ENCODE measurements at places on chromosomes 2 and 18.

- no peaks in the 10 kb centered on the region for H3K4me1 ChIP-seq
- no peak for DNase-seq
- H3K27ac ChIP-seq = no peak overlapping the region
- peaks cover 3% of the 10 kb centered on the region for H3K27me3 ChIP-seq
- H3K4me3 ChIP-seq = no peak overlapping the region
- no peaks in the 10 kb centered on the region for H3K36me3 ChIP-seq
Observed at GRCh38 chr18:23038712-23039111, 96.6 kb upstream of the CABLES1 start.

DNA sequence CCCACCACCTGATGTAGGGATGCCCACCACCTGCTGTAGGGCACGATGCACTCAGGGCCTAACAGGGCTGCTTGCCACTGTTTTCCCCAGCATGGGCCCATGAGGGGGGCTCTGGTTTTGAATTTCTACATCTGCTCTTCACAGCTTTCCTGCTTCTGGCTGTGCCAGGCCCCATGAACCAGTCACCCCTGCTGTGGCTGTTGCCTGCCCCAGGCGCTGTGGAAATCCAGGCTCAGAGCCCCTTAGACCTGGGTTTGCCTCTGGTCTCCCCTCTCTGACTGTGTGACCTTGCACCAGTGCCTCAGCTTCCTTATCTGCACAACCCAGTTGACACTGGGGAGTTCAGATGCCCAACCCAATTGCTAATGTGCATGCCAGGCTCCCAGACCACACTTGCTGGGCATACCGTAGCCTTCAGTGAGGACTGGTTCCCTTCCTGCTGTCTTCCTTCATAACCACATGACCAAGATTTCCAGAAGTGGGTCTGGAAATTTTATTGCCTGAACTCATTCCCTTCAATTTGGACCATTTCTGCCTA, 6.0 kb upstream of the MLPH start:
- H3K27me3 ChIP-seq = peaks cover 50% of the 10 kb centered on the region
- no peak overlapping the region for H3K4me3 ChIP-seq
- DNase-seq = no peak
- peaks cover 2% of the 10 kb centered on the region for H3K4me1 ChIP-seq

GRCh38 chr2:64352292-64352691, 101.7 kb upstream of the LGALSL start:
- no peak overlapping the region for H3K4me3 ChIP-seq
- DNase-seq = no peak
- H3K27ac ChIP-seq = no peak overlapping the region
- H3K27me3 ChIP-seq = peaks cover 19% of the 10 kb centered on the region
- H3K4me1 ChIP-seq = peaks cover 4% of the 10 kb centered on the region

DNA sequence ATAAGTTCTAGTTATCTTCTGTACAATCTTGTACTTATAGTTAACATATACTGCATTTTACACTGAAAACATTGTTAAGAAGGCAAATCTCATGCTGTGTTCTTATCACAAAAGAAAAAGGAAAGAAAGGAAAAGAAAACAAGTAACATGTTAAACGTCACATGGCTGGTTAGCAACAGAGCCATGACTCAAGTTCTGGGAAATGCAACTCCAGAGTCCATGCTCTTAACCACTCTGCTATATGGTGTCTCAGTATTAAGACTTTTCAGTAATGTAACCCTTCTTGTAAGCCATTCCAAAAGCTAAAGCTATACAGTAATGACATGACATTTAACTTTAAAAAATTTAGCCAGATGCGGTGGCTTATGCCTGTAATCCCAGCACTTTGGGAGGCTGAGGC, 181.4 kb downstream of the BARD1 start:
- H3K27ac ChIP-seq = no peak overlapping the region
- H3K4me1 ChIP-seq = no peaks in the 10 kb centered on the region
- DNase-seq = no peak
- H3K36me3 ChIP-seq = no peaks in the 10 kb centered on the region
- H3K4me3 ChIP-seq = no peak overlapping the region

DNA sequence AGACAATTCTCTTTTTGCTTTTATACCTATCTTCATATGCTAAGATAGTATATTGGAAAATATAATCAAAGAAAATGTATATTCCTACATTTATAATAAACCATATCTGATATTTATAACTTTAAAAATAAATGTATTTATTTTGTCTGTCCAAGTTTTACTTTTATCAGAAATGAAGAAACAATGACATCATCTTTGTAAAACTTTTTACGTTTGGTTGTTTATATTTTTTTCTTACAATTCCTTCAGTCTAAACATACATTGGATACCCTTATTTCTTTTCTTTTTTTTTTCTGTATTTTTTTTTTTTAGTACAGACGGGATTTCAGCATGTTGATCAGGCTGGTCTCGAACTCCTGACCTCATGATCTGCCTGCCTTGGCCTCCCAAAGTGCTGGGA, 1577.0 kb upstream of the SLC39A10 start:
- no peaks in the 10 kb centered on the region for H3K27me3 ChIP-seq
- H3K4me3 ChIP-seq = no peak overlapping the region
- DNase-seq = no peak
- no peaks in the 10 kb centered on the region for H3K4me1 ChIP-seq

DNA sequence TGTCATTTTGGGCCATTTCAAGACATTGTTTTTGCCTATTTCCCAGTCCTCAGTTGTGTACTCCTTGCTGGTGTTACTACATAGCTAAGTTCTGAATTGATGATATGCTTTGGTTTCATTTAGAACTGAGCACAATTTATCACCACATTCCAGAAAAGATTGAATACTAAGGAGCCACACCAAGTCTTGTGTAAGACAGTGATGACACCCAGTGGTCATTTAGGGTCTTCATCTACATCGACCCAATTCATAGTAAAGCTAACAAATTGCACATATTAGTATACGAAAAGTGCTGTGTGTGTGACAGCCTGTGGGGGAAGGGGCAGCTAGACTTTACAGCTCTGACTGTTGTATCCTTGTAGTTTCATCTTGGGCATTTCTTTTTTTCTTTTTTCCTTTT, 10.9 kb upstream of the DLX2 start:
- H3K27ac ChIP-seq = no peak overlapping the region
- peaks cover 5% of the 10 kb centered on the region for H3K4me1 ChIP-seq
- H3K36me3 ChIP-seq = no peaks in the 10 kb centered on the region
- DNase-seq = no peak
- H3K27me3 ChIP-seq = peaks cover 33% of the 10 kb centered on the region

GRCh38 chr2:102826904-102827303, 65.1 kb downstream of the TMEM182 start:
- no peak for DNase-seq
- H3K4me1 ChIP-seq = no peaks in the 10 kb centered on the region
- no peak overlapping the region for H3K4me3 ChIP-seq
- no peak overlapping the region for H3K27ac ChIP-seq

GRCh38 chr18:3081584-3081991, 68.6 kb upstream of the LPIN2 start:
- H3K36me3 ChIP-seq = no peaks in the 10 kb centered on the region
- DNase-seq = no peak
- no peak overlapping the region for H3K27ac ChIP-seq

GRCh38 chr18:39464006-39464405, 1898.4 kb upstream of the CELF4 start:
- DNase-seq = no peak
- no peak overlapping the region for H3K27ac ChIP-seq
- H3K4me3 ChIP-seq = no peak overlapping the region
- H3K4me1 ChIP-seq = peaks cover 1% of the 10 kb centered on the region
- H3K36me3 ChIP-seq = no peaks in the 10 kb centered on the region

DNA sequence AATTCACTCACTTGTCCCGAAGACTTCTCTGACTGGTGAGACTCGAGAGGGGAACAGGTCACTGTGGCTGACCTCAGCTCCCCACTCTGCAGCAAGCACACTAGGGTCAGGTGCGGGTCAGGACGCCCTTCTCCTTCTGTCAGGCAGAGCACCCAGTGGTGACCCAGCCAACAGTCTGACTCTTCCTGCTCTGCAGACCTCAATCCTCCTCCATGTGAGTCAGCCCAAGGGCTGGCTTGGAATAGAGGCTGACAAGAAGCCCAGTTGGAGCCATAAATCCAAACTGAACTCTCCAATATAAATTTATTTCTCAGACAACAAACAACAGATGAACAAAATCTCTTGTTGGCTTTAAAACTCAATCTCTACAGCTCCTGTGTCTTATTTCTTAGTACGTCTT, 253.1 kb downstream of the SH3BP4 start:
- peaks cover 8% of the 10 kb centered on the region for H3K27me3 ChIP-seq
- H3K36me3 ChIP-seq = no peaks in the 10 kb centered on the region
- DNase-seq = no peak
- no peak overlapping the region for H3K4me3 ChIP-seq

- H3K27me3 ChIP-seq = peaks cover 22% of the 10 kb centered on the region
- H3K36me3 ChIP-seq = no peaks in the 10 kb centered on the region
- no peak overlapping the region for H3K27ac ChIP-seq
- H3K4me1 ChIP-seq = no peaks in the 10 kb centered on the region
- DNase-seq = no peak
- H3K4me3 ChIP-seq = no peak overlapping the region
Observed at GRCh38 chr2:18465979-18466378, 94.5 kb downstream of the RDH14 start.

GRCh38 chr2:169247211-169247610, 115.1 kb downstream of the LRP2 start:
- H3K36me3 ChIP-seq = no peaks in the 10 kb centered on the region
- no peaks in the 10 kb centered on the region for H3K4me1 ChIP-seq
- DNase-seq = no peak
- H3K4me3 ChIP-seq = no peak overlapping the region
- no peak overlapping the region for H3K27ac ChIP-seq

DNA sequence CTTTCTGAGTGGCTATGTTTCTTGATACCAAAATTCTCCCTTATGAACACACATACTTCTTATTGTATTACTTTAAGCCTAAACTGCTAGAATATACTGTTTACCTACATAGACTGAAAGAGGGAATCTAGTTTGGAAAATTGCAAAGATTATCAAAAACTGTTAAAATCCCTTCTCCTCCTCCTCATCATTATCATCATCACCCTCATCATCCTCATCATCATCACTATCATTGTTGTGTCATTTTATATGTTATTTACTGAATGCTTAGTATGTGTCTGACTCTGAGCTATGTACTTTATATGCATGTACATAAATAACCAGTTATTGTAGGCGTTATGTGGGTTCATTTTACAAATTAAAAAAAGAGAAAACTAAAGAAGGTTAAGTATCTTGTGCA, 19.6 kb upstream of the LRP1B start:
- H3K4me3 ChIP-seq = no peak overlapping the region
- no peak overlapping the region for H3K27ac ChIP-seq
- no peaks in the 10 kb centered on the region for H3K4me1 ChIP-seq
- H3K36me3 ChIP-seq = no peaks in the 10 kb centered on the region
- no peaks in the 10 kb centered on the region for H3K27me3 ChIP-seq
- DNase-seq = no peak

DNA sequence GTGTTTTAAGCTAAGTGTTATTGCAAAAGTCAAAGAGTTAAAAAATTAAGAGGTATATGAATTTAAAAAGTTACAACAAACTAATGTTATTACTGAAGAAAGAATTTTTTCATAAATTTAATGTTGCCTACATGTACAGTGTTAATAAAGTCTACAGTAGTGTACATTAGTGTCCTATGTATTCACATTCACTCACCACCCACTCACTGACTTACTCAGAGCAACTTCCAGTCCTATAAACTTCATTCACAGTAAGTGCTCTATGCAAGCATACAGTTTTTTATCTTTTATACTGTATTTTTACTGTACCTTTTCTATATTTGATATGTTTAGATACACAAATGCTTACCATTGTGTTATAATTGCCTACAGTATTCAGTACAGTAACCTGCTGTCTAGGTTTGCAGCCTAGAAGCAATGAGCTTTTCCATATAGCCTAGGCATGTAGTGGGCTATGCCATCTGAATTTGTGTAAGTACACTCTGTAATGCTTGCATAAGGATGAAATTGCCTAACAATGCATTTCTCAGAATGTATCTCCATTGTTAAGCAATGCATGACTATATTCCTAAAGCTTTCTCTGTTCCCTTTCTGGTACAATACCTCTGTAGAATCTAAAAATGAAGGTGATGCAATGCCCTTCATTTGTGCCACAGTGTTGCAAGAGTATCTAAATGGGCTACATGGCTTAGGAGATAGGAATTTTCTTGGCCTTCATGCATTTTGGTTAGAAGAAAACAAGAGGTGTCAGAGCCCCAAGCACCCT, 370.8 kb upstream of the NT5C1B start:
- DNase-seq = no peak
- H3K27ac ChIP-seq = no peak overlapping the region
- H3K27me3 ChIP-seq = no peaks in the 10 kb centered on the region
- H3K4me1 ChIP-seq = no peaks in the 10 kb centered on the region

- no peak overlapping the region for H3K27ac ChIP-seq
- H3K27me3 ChIP-seq = no peaks in the 10 kb centered on the region
- peaks cover 20% of the 10 kb centered on the region for H3K36me3 ChIP-seq
- DNase-seq = no peak
- H3K4me3 ChIP-seq = no peak overlapping the region
Observed at GRCh38 chr2:238259061-238260020, 19.5 kb upstream of the HES6 start.

DNA sequence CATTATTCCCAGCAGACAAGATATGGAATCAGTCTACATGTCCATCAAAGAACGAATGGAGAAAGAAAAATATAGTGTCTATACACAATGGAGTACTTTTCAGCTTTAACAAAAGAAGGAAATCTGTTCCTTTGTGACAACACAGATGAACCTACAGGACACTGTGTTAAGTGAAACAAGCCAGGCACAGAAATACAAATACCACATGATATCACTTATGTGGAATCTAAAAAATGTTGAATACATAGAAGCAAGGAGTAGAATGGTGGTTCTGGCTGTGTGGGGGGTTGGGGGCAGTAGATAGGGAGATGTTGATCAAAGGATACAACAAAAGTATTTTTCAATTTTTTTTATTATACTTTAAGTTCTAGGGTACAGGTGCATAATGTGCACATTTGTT, 347.7 kb upstream of the MAP2 start:
- no peaks in the 10 kb centered on the region for H3K27me3 ChIP-seq
- no peak overlapping the region for H3K4me3 ChIP-seq
- H3K27ac ChIP-seq = no peak overlapping the region
- H3K4me1 ChIP-seq = no peaks in the 10 kb centered on the region
- no peaks in the 10 kb centered on the region for H3K36me3 ChIP-seq
- no peak for DNase-seq

GRCh38 chr2:216292886-216293301, 79.4 kb downstream of the MARCHF4 start:
- no peaks in the 10 kb centered on the region for H3K27me3 ChIP-seq
- H3K4me1 ChIP-seq = peaks cover 2% of the 10 kb centered on the region
- H3K4me3 ChIP-seq = no peak overlapping the region
- no peak for DNase-seq

- H3K4me3 ChIP-seq = no peak overlapping the region
- H3K4me1 ChIP-seq = peaks cover 26% of the 10 kb centered on the region
- DNase-seq = no peak
- H3K36me3 ChIP-seq = no peaks in the 10 kb centered on the region
- no peak overlapping the region for H3K27ac ChIP-seq
Observed at GRCh38 chr2:105600037-105600442, 144.7 kb upstream of the NCK2 start.

DNA sequence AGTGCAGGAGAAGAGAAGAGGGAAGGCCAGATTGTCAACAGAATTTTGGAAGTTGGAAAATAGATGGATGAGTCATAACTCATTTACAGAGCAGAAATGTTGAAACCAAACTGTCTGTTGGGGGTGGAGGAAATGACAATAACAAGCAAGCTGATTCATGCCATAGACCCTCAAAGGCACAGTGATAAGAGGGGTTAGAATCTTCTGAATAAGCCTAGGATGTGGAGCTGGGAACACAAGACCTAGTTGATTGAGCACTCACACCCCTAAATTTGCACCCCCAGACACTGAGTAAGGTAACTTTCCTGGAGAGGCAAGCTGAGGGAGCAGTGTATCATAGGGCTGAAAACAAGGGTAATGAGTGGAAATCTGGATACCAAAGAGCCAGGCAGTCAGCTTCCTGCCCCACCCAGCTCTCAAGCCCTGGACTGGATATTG, 141.4 kb downstream of the SCG2 start:
- no peaks in the 10 kb centered on the region for H3K4me1 ChIP-seq
- no peaks in the 10 kb centered on the region for H3K27me3 ChIP-seq
- DNase-seq = no peak
- no peak overlapping the region for H3K4me3 ChIP-seq
